ENCODE measurements at places on chromosomes 3 and 15.

DNA sequence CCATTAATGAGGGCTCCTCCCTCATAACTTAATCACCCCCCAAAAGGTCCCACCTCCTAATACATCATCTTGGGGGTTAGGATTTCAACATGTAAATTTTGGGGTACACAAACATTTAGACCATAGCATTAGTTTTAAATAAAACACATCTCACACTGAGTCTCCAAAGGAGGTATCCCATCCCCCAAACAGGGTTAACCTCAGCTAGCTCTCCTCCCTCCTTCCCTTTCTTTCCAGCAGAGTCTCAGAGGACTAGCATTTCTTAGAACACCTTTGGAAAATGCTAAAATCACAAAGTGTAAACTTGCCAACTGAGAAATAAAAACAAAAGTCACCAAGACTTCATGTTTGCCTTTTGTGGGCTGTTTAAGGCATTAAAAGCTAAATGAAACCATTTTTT lies 51.2 kb upstream of the FOXB1 start:
- DNase-seq, result no peak

DNA sequence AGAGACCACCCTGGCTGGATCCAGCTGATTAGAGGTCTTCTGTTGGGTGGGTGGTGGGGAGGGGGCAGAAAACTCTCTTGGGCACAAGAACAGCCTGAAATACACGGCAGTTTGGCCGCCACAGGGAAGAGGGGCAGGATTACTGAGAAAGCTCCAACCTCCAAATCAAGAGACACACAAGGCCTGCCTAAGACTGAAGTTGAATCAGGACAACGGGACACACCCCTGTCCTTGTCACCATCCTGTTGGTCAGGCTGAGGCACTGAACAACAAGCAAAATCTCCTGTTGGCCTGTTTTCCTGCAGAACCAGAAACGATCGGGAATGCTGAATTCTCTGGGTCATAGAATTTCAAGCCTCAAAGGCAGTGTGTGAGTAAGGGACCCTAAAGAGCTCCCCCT lies 247.8 kb downstream of the FAM43A start:
- DNase-seq, result no peak

DNA sequence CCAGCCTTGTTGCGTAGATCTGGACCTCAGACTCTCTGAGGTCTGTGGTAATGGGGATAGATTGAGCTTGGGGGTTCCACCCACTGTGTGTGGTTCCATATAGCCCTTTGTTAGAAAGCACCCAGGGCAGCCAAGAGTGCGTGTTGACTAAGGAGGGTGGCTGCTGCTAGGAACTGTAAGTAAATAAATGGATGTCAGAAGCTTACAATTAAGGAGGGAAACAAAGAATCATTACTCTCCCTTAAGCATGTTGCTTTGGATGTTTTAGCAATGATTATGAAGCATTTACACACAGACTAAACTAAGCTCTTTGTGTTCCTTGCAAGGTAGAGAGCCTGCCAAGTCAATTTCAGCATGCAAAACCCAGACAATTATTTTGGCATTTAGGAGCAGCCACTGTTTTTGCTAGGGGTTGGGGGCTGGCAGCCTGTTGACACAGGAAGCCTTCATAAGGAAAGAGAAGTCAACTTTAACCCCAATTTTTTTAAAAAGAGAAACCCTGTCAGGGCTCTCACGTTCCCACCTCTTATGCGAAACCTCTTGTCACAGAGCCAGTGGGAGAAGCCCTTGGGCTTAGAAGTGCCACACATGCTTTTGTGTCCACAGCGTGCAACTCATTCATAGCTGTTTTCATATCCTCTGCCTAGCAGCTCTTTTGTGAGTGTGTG lies 127.8 kb downstream of the CMSS1 start:
- no peak for DNase-seq

GRCh38 chr3:129231331-129232119 lies 17.9 kb upstream of the COPG1 start:
- DNase-seq, result no peak
